ENCODE measurements at places on chromosomes 12 and 14.

- DNase-seq = no peak
Observed at GRCh38 chr14:52879958-52880357, 70.9 kb downstream of the FERMT2 start.

DNA sequence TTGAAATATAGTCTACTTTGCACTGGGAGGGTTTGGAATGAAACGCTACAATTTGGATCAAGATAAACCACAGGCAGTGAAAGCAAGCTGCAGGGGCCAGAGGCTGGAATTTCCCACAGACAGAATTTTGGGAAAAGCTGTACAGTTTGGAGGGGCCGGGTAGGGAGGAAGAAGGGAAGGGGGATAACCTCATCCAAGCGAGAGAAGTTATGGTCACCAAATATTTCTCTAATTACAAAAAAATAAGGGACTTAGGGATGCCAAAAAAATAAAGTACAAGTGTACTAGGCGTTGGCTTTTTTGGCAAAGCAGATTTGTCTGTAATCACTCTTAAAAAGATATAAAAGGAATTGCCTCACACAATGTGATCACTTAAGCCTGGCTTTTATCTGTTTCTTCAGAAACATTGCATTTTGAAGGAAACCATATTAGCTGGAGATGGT lies 31.2 kb upstream of the ADGRD1 start:
- DNase-seq = no peak

GRCh38 chr12:253116-253831 lies 9.4 kb downstream of the SLC6A13 start:
- no peak for DNase-seq

DNA sequence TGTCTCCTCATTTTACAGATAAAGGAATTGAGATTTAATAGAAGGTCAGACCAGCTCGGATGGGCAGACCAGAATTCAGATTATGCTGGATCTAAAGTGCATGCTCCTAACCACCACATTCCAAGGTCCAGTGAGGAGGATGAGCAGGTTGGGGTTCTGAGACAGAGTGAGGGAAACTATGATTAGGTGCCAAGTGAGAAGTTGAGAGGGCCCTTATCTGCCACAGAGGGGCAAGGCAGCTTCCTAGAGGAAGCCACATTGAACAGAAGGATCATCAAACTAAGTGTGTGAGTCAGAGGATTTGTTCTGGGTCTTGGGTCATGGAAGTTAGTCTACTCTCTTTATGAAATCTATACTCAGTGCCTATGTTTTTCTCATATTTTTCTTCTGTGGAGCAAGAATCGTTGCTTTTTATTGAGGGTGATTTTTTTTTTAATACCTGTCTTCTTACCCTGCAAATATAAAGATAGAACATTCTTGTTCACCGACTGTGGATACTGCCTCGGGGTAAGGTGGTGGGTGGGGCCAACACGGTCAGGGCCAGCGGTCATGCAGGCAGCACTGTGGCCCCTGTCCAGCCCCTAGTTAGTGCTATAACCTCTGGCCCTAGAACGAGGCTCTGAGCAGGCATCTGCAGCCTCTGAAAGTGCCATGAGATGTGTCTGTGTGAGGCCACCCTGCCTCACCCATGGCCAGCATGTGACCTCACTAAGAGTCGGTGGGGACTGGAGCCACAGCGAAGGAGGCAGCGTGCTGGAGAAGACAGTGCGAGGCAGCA lies 55.6 kb upstream of the PTHLH start:
- no peak for DNase-seq

GRCh38 chr12:95820096-95820703 lies 29.6 kb upstream of the NTN4 start:
- DNase-seq = no peak

- no peak for DNase-seq
Observed at GRCh38 chr14:59020382-59020781, 168.1 kb upstream of the DAAM1 start.

DNA sequence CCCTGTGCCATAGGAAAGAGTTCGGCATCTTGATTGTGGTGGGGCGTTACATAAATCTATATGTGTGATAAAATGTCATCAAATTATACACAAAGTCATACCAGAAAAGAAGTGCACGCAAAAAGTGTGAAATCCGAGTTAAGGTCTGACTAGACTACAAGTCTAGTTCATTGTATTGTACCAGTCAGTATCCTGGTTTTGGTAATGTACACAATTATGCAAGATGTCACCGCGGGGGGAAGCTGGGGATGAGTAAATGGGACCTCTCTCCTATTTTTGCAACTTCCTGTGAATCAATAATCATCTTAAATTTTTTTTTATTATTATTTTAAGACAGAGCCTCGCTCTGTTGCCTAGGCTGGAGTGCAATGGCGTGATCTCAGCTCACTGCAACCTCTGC lies 43.2 kb upstream of the BCL11B start:
- no peak for DNase-seq

Data from left ventricle myocardium inferior (tissue), 1 donor.